Activated CD4-positive, CD25-positive, alpha-beta regulatory T cell (primary cell): ENCODE measurements at places on chromosomes 2 and 18.

DNA sequence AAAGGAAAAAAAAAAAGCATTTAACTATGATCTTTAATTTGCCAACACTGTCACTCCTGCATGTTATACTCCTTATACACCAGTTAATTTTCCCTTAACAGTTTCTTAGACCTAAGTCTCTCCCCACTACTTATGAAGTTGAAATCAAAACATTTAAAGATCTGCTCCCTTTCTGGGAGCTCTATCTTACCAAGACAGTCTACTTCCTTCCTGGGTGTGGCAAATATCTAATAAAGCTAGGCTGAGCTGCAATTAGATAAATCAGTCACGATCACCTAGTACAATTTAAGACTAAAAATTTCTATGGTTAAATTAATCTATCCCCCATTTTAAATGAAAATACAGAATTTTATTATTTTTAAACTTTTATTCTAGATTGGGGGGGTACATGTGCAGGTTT lies 33.4 kb downstream of the PUM2 start:
- DNase-seq, result no peak

DNA sequence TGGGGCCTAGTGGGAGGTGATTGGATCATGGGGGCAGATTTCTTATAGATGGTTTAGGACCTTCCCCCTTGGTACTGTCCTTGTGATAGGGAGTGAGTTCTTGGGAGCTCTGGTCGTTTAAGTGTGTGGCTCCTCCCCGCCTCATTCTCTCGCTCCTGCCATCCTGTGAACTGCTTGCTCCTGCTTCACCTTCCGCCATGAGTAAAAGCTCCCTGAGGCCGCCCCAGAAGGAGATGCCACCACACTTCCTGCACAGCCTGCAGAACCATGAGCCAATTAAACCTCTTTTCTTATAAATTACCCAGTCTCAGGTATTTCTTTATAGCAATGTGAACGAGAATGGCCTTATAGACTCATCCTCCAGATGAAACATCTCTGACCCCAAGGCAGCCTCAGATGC lies 101.5 kb downstream of the KCNF1 start:
- DNase-seq, result no peak

GRCh38 chr2:222352981-222353380 lies 54.2 kb upstream of the PAX3 start:
- no peak for DNase-seq

GRCh38 chr2:114082731-114083433 lies 193.0 kb downstream of the ACTR3 start:
- no peak for DNase-seq

DNA sequence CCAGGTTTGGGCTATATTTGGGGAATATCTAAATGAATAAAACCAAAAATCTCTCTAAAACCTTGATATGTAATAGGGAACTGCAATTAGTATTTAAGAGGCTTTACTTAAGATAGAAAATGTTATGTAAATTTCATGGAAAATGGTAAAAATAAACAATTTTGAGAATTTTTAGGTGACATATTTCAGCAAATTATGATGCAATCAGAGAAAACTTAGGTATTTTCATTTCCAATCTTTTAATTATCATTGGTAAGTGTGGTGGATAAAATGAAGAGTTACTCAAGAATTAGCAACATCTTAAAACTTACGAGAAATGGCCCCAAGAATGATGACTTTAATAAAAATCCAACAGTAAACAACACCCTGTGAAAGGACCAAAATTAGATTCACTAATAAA lies 571.4 kb downstream of the ERBB4 start:
- DNase-seq, result no peak

DNA sequence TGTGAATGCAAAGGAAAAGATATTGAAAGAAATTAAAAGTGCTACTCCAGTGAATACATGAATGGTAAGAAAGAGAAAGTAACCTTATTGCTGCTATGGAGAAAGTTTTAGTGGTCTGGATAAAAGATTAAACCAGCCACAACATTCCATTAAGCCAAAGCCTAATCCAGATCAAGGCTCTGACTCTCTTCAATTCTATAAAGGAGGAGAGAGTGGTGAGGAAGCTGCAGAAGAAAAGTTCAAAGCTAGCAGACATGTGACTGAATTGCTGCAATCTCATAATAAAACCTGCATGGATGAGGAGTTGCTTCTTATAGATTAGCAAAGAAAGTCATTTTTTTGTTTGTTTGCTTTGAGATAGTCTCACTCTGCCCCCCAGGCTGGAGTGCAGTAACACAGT lies 130.2 kb downstream of the DNAH6 start:
- no peak for DNase-seq

GRCh38 chr2:16129716-16130540 lies 189.6 kb downstream of the MYCN start:
- DNase-seq, result no peak

DNA sequence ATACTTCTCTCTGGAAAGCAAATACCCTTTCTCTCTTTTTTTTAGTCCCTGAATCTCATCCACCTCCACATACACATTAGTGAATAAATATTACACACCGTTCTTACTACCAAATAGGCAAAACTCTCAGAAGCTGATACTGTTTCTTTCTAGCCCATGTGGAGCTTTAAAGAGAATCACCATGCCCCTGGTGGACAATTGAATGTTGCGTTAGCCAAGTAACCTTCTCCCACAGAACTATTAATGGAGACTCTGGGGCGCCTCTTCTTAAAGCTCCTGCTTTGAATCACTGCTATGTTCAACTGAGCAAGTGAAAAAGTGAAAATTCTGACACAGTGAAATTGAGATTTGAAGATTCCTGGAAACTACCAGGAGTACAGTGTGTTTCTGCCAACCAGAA lies 522.8 kb upstream of the CDH7 start:
- no peak for DNase-seq

- DNase-seq, result no peak
Measured at GRCh38 chr2:67515538-67515937, 118.4 kb downstream of the ETAA1 start.

DNA sequence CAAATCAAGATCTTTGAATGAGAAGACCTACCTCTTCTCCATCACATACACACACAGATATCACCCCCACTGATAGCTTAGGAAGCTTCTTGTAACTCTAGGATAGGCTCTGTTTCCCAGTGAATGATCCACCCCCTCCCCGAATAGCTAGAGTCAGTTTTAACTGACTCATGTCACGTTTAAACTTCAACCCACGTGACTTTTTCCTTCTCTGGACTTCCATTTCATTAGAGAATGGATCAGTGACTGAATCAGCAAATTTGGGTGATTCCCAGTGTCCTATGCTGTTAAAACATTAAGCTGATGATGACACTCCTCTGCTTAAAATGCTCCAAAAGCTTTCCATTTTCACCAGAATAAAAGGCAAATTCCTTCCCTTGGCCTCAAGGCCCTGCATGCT lies 185.9 kb upstream of the LHCGR start:
- DNase-seq, result no peak

- no peak for DNase-seq
Measured at GRCh38 chr18:60146220-60146960, 226.2 kb downstream of the MC4R start.

DNA sequence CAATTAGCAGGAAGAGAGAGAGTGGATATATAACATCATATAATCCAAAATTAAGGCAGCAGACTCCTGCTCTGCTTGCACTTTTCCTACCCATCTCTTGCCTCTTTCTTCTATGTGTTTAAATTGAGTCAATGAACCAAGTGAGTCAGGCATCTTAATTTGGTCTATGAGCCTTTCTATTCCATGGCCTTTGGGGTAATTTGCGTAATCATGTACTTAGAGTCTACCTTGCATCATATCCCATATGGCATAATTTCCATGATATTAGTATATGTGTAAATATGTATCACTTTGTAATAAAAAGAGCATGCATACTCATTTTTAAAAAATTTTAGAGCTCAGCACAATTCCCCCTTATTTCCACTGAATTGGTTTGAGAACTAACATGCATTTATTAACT lies 555.2 kb downstream of the STK39 start:
- DNase-seq, result no peak

DNA sequence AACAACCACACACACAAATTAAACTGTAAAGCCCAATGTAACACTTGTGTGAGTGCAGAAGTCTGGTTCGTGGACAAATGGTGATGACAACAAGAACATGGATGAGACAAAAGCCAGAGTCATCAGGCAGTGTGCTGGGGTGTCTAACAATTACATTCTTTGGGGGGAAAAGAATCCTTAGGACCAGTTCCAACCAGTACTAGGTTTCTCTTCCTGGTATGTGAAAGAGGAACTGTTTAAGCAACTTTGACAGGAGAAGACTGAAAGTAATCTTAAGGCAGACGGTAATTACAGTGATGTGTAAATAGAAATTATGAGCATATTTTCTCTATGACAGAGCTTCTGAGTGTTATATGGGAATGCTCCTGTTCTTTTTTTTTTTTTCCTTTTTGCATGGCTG lies 133.4 kb downstream of the AFF3 start:
- no peak for DNase-seq

- no peak for DNase-seq
Measured at GRCh38 chr2:212027681-212028628, 510.6 kb downstream of the ERBB4 start.

DNA sequence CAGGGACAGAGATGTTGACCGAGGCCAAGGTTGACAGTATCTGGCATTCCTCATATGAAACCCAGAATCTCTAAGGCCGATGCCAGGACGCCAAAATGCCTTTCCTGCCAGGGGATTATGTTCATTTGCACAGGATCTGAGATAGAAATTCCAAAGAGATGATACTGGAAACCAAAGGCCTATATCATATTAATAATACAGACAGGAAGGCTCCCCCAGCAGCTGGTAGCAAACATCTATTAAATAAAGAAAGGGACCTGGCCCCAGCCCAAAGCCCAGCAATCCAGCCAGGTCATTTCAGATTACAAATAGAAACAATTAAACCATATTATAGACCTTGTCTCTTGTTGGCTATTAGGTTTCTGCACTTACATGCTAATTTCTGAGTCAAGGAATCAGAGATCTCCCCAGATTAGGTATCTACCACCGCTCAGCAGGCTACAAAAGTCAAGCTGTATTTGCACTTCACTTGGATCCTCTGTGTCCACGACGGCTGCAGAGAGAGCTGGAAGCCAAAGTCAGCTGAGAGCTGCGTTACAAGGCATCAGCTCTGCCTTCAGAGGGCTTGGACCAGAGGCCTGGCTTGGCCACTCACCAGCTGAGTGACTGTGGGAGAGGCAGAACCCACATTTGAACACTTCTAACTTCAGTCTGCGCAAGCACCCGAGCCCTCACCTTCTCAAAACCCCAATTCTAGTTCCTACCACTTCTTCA lies 269.3 kb upstream of the SIX2 start:
- DNase-seq, result no peak

- no peak for DNase-seq
Measured at GRCh38 chr2:120520929-120521912, 175.3 kb downstream of the INHBB start.

GRCh38 chr2:202542142-202542541 lies 92.6 kb upstream of the FAM117B start:
- DNase-seq, result no peak

DNA sequence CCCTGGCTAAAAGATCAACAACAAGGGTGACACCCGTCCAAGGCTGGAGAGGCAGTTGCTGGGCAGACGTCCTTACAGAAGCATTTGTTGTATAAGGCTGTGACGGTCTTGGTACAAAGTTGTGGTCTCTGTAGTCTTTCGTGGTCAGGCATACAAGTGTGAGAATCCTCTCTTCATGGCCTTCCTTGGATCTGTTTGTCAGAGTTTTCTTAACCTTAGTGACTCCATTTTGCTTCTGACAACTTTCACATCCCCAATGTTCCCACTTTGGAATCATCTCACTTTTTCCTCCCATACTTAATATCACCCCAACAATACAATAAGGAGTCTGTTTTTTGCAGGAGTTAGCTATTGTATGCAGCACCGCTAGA lies 72.7 kb upstream of the ZCCHC2 start:
- DNase-seq, result no peak

DNA sequence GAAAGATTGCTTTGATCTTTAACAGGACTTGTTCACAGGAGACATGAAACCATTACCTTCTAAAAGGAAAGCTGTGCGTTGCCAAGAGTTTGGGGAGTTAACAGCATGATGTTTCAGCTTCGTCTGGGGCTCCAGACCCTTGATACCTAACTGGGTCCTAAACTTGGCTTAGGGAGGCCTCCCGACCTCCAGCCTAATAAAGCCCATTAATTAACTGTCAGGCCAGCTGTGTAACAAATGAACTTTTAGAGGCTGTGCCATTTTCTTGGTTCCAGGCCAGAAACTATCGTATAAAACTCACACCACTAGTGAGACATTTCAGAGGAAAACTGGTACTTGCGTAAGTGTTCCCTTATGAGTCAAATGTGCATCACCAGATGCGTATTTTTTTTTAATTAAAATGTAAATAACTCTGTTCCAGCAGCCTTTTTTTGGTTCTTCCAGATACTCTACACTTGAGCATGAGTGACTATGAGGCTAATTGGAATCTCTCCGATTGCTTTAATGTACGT lies 236.5 kb downstream of the BCL2 start:
- no peak for DNase-seq

- DNase-seq, result no peak
Measured at GRCh38 chr18:33307520-33307919, 133.0 kb downstream of the CCDC178 start.

GRCh38 chr2:182252534-182252933 lies 174.3 kb downstream of the PDE1A start:
- no peak for DNase-seq

DNA sequence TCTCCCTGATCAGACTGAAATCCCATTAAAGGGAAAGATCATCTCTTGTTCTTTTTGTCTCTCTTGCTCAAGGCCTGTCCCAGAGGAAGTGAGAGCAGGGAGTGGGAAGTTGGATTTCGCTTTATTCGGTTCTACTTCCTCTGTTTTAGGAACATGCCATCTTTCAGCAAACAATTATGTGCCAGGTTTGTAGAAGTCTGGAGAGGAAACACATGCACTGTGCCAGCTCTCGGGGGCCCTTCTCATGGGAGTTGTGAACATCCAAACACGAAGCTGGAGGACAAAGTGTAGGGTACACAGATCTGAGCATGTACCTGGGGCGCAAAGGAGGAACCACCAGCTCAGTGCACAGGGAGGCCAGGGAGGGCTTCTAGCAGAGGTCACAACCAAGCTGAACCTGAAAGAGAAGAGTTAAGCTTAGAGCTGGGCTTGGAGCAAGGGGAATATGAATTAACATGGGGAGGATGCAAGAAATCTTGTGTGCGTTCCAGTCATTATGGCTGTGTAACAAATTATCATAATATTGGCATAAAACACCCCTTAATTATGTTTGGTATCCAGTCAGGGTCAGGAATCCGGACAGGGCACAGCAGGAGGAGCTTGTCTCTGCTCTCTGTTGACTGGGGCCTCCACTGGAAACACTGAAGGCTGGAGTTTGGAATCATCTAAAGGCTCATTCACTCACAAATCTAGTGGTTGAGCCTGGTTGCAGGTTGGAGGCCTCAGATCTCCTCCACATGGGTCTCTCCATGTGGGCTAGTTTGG lies 128.6 kb downstream of the ZFP36L2 start:
- no peak for DNase-seq

DNA sequence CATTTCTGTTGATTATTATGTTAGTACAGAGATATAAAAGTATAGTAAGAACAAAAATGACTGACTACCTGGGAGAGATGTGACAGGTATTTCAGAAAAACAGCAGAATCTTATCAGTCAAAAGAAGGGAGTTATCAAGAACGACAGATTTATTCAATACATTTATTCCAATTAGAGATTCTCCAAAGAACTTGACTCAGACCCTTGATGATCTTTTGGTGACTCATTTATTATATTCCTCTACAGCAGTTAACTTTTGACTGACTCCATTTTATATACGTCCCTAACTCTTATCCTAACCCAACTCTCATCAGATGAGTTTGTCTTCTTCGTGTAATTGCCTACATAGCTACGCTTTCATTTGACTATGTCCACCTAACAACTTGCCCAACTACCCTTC lies 91.1 kb downstream of the C2orf74 start:
- no peak for DNase-seq
